Adrenal gland (tissue), 19 donors: ENCODE measurements at places on chromosomes 16 and 17. TPM values are rescaled to one million over a fixed set of nuclear protein-coding genes. Genes with fewer than 3 reads are reported as not detected.

The HSD17B1 gene
- 3.6 TPM for polyA plus RNA-seq

The TNFSF13 gene
- polyA plus RNA-seq = 39.1 TPM

DNA sequence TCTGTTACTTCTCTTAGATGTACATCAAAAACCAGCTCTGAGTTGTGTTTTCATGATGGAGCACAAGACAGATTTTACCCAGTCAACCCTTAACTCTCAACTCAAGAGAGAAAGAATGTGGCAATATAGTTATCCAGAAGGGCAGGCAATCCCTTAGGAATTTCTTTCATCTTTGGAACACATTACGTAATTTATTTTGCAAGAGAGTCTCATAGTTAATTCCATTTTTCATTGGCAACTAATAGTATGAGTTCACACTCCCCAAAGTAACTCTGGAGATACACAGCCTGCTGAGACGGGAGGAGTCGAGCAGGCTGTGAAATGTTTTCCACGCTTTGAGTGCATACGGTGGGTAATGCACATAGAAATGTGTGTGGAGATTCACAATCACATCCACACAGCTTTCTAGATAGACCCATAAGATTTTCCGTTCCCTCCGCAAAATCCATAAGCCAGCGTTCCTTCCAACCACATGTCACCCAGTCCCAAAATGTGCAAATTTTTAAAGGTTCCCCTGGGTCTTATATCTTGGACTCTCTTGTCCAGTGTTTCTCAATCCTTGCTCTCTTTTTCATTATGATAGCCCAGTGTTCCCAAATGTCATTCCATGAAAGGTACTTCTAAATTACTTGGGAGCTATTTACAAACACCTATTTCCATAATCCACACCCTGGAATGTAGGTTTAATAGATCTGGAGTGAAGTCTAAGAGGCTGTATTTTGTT is 8.4 kb upstream of the CDRT4 start:
- H3K27ac ChIP-seq = no peak overlapping the region
- H3K36me3 ChIP-seq = no peaks in the 10 kb centered on the region
- H3K27me3 ChIP-seq = no peaks in the 10 kb centered on the region
- no peak for DNase-seq
- no peaks in the 10 kb centered on the region for H3K4me1 ChIP-seq

GRCh38 chr17:80751070-80751945 is 206.7 kb downstream of the RPTOR start:
- H3K27me3 ChIP-seq = no peaks in the 10 kb centered on the region
- no peaks in the 10 kb centered on the region for H3K4me1 ChIP-seq
- H3K36me3 ChIP-seq = no peaks in the 10 kb centered on the region
- H3K27ac ChIP-seq = no peak overlapping the region

- H3K4me3 ChIP-seq = no peak overlapping the region
- H3K4me1 ChIP-seq = no peaks in the 10 kb centered on the region
- no peaks in the 10 kb centered on the region for H3K36me3 ChIP-seq
- H3K27me3 ChIP-seq = no peaks in the 10 kb centered on the region
- DNase-seq = no peak
- no peak overlapping the region for H3K27ac ChIP-seq
Measured at GRCh38 chr17:59972778-59973177, 8.2 kb upstream of the RNFT1 start.

The TMEM235 gene
- 0.07 TPM for polyA plus RNA-seq

The SLC13A5 gene
- 2.9 TPM for polyA plus RNA-seq

The CCL4 gene
- 3.8 TPM for polyA plus RNA-seq

GRCh38 chr16:46690281-46691178 is 1.1 kb downstream of the ORC6 start:
- no peak overlapping the region for H3K27ac ChIP-seq
- H3K4me1 ChIP-seq = peaks cover 36% of the 10 kb centered on the region
- no peaks in the 10 kb centered on the region for H3K36me3 ChIP-seq
- no peaks in the 10 kb centered on the region for H3K27me3 ChIP-seq
- H3K4me3 ChIP-seq = peak overlapping the region; percentile 77

The BORCS6 gene
- polyA plus RNA-seq = 3.3 TPM

DNA sequence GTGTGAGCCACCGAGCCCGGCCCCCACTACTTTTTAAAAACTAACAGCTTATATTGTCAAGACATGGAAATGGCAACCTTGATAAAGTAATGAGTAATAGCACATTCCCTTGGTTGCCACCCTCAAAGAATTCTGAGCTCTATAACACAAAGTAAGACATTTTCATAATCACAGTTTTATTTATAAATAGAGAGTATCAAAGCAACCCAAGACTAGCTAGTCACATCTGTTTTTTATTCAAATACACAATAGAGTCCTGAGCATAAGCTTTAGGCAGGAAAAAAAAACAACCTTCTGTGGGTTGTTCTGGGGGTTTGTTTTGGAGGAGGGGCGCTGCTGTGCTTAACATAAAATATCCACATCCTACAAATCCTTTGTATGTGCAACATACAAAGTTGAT is 68.7 kb downstream of the CEP95 start:
- H3K27me3 ChIP-seq = no peaks in the 10 kb centered on the region
- no peak overlapping the region for H3K27ac ChIP-seq
- DNase-seq = no peak
- H3K36me3 ChIP-seq = peaks cover 28% of the 10 kb centered on the region
- peaks cover 21% of the 10 kb centered on the region for H3K4me1 ChIP-seq
- no peak overlapping the region for H3K4me3 ChIP-seq

- H3K36me3 ChIP-seq = no peaks in the 10 kb centered on the region
- H3K4me1 ChIP-seq = no peaks in the 10 kb centered on the region
- no peaks in the 10 kb centered on the region for H3K27me3 ChIP-seq
- H3K4me3 ChIP-seq = no peak overlapping the region
- no peak overlapping the region for H3K27ac ChIP-seq
- DNase-seq = peak; percentile 55
Measured at GRCh38 chr16:12573730-12574383, 229.8 kb downstream of the CPPED1 start.

DNA sequence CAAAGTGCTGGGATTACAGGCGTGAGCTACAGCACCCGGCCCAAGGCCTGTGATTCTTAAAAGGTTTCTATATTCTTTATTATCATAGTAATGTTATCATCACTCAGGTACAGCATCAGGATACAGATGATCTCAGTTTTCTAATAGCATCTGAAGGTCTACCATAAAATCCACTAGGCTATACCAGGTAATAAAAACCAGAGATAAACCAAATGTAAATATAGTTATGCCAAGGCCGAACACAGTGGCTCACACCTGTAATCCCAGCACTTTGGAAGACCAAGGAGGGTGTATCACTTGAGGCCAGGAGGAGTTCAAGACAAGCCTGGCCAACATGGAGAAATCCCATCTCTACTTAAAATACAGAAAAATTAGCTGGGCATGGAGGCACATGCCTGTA is 53.8 kb downstream of the SYNRG start:
- no peak for DNase-seq
- no peak overlapping the region for H3K27ac ChIP-seq
- H3K4me1 ChIP-seq = no peaks in the 10 kb centered on the region
- no peak overlapping the region for H3K4me3 ChIP-seq

The STX4 gene
- polyA plus RNA-seq = 225 TPM

GRCh38 chr16:88393034-88393433 is 10.3 kb downstream of the ZNF469 start:
- H3K4me3 ChIP-seq = no peak overlapping the region
- DNase-seq = no peak
- H3K36me3 ChIP-seq = no peaks in the 10 kb centered on the region
- H3K4me1 ChIP-seq = no peaks in the 10 kb centered on the region

The CCDC200 gene
- polyA plus RNA-seq = not detected

- no peak overlapping the region for H3K27ac ChIP-seq
- no peak overlapping the region for H3K4me3 ChIP-seq
- H3K27me3 ChIP-seq = no peaks in the 10 kb centered on the region
- H3K4me1 ChIP-seq = no peaks in the 10 kb centered on the region
Measured at GRCh38 chr16:57123974-57124674, 31.7 kb downstream of the CPNE2 start.

The KRT25 gene
- not detected for polyA plus RNA-seq

GRCh38 chr17:48427598-48427997 is 2.4 kb downstream of the SKAP1 start:
- no peak overlapping the region for H3K4me3 ChIP-seq
- no peaks in the 10 kb centered on the region for H3K27me3 ChIP-seq
- H3K4me1 ChIP-seq = no peaks in the 10 kb centered on the region
- H3K36me3 ChIP-seq = no peaks in the 10 kb centered on the region
- no peak overlapping the region for H3K27ac ChIP-seq

DNA sequence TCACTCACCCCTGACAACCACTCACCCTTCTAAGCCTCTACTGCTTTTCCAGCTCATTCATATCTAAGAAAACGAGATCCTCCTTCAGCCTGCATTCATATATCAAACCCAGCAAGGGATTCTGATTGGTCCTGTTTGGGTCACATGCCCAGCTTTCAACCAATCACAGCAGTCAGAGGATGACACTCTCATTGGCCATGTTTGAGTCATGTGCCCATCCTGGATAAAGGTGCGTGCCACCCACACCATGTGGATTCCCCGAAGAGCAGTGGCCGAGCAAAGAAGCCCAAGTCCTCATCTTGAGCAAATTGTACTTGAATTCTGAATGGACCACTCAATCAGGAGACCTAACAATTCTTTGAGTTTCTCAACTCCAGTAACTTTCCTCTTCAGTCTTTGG is 45.0 kb downstream of the SCNN1G start:
- H3K27me3 ChIP-seq = no peaks in the 10 kb centered on the region
- H3K27ac ChIP-seq = no peak overlapping the region
- no peaks in the 10 kb centered on the region for H3K4me1 ChIP-seq
- no peak overlapping the region for H3K4me3 ChIP-seq

DNA sequence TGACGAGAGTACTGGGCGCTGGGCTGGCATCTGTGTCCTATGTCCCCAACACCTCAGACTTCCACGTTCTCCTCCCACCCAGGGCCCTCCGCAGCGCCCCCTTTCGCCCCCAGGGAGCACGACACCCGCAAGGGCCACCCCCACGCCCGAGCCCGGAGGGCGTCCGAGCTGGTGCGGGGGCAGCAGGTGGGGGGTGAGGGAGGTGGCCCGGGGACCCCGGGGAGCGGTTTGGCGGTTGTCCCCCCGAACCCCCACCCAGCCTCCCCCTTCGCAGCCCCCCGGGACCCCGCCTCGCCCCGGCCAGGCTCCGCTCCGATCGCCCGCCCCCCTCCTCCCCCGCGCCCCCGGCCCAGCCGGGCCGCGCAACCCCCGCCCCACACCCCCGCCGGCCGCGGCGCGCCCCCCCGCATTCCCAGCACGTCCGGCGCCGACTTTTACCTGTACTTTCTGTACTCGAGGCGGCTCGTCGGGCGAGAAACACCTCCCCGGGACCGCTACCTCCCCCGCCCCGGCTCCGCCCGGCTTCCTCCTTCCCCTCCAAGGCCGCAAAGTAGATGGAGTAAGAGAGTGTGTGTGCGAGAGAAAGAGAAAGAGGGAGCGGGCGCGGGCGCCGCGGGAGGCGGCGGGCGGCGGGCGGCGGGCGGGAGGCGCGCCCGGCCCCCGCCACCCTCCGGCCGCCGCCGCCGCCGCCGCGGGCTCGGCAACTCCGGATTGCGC is 901 bp downstream of the CDYL2 start:
- H3K4me3 ChIP-seq = peak overlapping the region; percentile 32
- DNase-seq = peak; percentile 30
- no peaks in the 10 kb centered on the region for H3K27me3 ChIP-seq
- no peaks in the 10 kb centered on the region for H3K36me3 ChIP-seq

DNA sequence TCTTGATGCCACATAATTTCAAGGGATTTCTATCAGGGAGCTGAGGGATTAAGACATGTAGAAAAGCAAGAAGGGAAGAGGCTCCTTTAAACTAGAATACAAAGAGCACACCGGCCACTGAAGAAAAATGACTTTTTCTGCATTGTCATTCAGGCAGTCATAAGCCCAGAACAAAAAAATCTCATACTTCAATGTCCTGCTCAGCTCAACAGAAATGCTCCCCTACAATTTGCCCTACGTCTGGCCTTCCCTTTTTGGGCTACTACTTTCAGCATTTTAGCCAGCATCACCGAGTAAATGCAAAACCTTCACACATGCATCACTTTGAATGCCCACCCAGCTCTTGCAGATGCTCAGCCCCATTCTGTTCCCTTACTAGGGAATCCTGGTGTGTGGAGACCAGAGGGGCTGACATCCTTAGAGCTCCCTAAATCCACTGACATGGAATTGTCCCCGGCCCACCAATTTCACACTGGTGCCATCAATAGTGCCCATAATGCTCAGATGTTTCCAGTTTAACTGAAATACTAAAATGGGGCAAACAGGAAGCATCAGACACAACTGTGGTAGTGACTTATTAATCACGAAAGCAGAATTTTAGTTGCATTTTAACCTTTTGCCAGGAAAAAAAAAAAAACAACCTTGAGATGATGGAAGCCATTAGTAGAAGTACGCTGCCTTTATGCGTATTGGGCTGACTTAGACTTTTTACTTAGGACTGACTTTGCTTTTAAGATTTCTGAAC is 2.7 kb downstream of the MAP3K14 start:
- no peaks in the 10 kb centered on the region for H3K27me3 ChIP-seq
- H3K4me3 ChIP-seq = no peak overlapping the region
- H3K27ac ChIP-seq = peak overlapping the region; percentile 93
- H3K4me1 ChIP-seq = peaks cover 77% of the 10 kb centered on the region
- H3K36me3 ChIP-seq = no peaks in the 10 kb centered on the region

DNA sequence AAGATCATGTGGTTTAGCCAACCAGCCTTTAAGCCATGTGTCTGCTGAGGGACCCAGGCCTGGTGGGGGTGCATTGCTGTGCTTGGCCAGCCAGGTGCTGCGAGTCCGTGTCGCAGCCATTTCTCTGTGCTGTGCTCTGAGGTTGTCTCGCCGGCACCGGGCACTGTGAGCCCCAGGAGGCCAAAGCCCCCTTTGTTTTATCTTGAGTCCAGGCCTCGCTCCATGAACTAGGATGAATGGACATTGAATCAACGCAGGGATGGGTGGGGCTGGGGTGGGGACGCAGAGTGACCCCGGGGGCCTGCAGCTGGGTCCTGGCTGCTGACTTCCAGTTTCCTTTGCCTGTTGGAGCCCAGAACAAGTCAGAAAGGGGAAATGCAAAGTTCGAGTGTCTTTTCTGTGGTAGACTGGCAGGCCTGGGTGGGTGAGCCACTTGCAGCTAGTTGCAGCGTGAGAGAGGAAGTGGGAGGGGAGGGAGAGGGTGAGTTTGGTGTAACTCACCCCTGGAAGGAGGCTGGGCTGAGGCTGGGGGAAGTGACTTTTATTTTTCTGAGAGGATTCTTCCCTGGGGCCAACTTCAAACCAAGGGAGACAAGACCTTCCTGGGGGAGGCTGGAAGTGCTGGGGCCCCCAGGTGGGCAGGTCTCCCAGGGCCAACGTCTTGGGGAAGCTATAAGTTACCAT is 324.7 kb downstream of the SEC14L1 start:
- H3K36me3 ChIP-seq = no peaks in the 10 kb centered on the region
- no peak overlapping the region for H3K4me3 ChIP-seq
- peak overlapping the region; percentile 57 for H3K27ac ChIP-seq
- DNase-seq = peak; percentile 79
- no peaks in the 10 kb centered on the region for H3K27me3 ChIP-seq
- peaks cover 64% of the 10 kb centered on the region for H3K4me1 ChIP-seq

The CACNG4 gene
- 0.94 TPM for polyA plus RNA-seq

GRCh38 chr16:81744911-81745310 is 34.2 kb upstream of the PLCG2 start:
- no peak overlapping the region for H3K27ac ChIP-seq
- no peak for DNase-seq
- no peaks in the 10 kb centered on the region for H3K27me3 ChIP-seq
- no peaks in the 10 kb centered on the region for H3K4me1 ChIP-seq

The ANKFN1 gene
- 0.18 TPM for polyA plus RNA-seq
